ENCODE measurements at places on chromosomes 13 and 19. TPM values are rescaled to one million over a fixed set of nuclear protein-coding genes. Genes with fewer than 3 reads are reported as not detected.

Gene OR7D2
- 0.33 TPM for total RNA-seq

Gene CHST8
- not detected for total RNA-seq

Gene SHD
- total RNA-seq: not detected

DNA sequence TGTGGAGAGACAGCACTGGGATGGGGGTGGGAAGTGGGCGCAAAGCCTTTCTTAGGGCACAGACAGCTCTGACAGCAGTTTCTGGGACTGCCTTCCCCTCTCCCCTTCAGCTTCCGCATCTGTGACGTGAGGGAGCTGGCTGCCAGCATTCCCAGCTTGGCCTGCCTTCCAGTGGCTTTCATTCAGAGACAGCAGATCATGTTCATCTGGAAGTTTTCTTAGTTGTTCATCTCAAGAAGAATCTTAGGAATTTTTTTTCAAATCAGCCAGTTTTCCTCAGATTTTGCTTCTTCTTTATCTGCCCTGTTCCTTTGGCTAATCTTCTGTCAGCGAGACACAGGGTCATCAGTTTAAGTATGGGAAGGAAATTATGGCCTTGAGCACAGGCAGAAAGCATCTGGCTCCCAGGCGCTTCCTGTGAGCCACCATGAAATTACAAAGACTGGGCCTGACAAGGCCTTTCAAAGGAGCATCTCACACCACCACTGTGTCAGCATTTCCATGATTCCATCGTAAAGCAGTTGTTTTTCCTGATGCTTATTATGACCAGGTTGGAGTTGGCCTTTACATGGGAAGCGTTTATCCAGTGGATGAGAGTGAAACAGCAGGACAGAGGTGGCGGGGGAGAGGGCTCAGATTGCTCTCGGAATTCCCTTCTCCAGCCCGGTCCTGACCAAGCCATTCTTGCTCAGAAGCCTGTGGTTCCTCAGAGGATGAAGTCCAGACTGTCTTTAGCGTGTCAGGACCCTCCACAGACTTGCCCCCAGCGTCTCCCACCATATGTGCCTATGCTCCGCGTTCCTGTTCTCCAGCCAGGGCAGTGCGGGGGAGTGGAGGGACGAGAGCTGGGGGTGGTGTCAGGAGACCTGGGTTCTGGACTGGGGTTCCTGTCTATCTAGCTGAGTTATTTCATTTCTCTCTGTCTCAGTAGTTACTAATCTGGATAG lies 43.6 kb downstream of the ARHGAP35 start:
- DNase-seq: no peak

- no peak for DNase-seq
Measured at GRCh38 chr13:71727662-71728061, 139.3 kb downstream of the DACH1 start.

Measured in chondrocyte (in vitro differentiated cells).